ENCODE measurements at places on chromosomes 2 and 18. TPM values are rescaled to one million over a fixed set of nuclear protein-coding genes. Genes with fewer than 3 reads are reported as not detected.

GRCh38 chr2:219344751-219345430 is 12.3 kb upstream of the RESP18 start:
- no peaks in the 10 kb centered on the region for H3K4me1 ChIP-seq
- no peak for DNase-seq
- H3K27me3 ChIP-seq: no peaks in the 10 kb centered on the region
- H3K36me3 ChIP-seq: no peaks in the 10 kb centered on the region

SLC35F6 gene
- polyA plus RNA-seq: 7.9 TPM

- H3K27me3 ChIP-seq: peaks cover 2% of the 10 kb centered on the region
- DNase-seq: no peak
- no peaks in the 10 kb centered on the region for H3K36me3 ChIP-seq
- no peaks in the 10 kb centered on the region for H3K4me1 ChIP-seq
- no peak overlapping the region for H3K27ac ChIP-seq
- no peak overlapping the region for H3K4me3 ChIP-seq
These were observed 99.1 kb downstream of the EN1 start for GRCh38 chr2:118748245-118748885.

SATB2 gene
- polyA plus RNA-seq: not detected

SCN7A gene
- polyA plus RNA-seq: not detected

SERPINB4 gene
- not detected for polyA plus RNA-seq

GRCh38 chr18:74635224-74635975 is 37.7 kb downstream of the ZNF407 start:
- DNase-seq: no peak
- H3K4me1 ChIP-seq: peaks cover 11% of the 10 kb centered on the region
- H3K27me3 ChIP-seq: no peaks in the 10 kb centered on the region

GRCh38 chr18:68937029-68937599 is 139.2 kb downstream of the CCDC102B start:
- no peak overlapping the region for H3K27ac ChIP-seq
- no peaks in the 10 kb centered on the region for H3K27me3 ChIP-seq
- no peaks in the 10 kb centered on the region for H3K4me1 ChIP-seq
- no peak overlapping the region for H3K4me3 ChIP-seq
- H3K36me3 ChIP-seq: no peaks in the 10 kb centered on the region

- peaks cover under 1% of the 10 kb centered on the region for H3K36me3 ChIP-seq
- H3K27ac ChIP-seq: peak overlapping the region; percentile 100
- peak overlapping the region; percentile 92 for H3K4me3 ChIP-seq
- no peak for DNase-seq
- no peaks in the 10 kb centered on the region for H3K27me3 ChIP-seq
These were observed 1.2 kb upstream of the SMCHD1 start for GRCh38 chr18:2654169-2654927.

GKN2 gene
- polyA plus RNA-seq: not detected

EML6 gene
- polyA plus RNA-seq: 0.22 TPM

DNA sequence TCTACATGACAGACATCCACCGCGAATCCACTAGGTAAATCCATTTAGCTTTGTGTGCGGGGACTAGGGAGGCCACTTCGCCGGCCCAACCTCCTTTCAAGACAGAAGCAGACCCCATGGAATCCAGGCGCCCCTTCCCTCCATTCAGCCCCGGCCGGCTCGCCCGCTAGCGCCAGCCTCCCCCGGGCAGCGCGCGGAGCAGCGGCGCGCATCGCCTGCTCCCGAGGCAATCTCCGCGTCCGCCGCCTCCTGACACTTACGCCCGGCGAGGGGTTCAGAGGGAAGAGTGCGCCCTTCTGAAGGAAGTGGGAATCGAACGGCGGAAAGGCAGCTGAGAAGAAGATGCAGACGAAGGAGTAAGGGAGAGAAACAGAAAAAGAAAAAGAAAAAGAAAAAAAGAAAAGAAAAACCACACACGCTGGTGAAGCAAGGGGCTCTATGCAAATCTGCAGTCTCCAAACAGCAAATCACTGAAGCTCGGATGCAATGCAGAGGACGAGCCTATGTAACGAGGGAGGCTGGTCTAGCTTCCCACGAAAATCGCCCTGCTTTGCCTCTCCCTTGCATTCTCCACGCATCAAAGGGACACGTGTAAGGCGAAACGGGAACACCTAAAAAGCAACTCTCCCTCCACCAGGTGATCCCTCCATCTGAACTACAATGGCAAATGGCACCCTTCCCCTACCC is 684.4 kb downstream of the NRXN1 start:
- DNase-seq: no peak
- no peak overlapping the region for H3K4me3 ChIP-seq
- no peaks in the 10 kb centered on the region for H3K36me3 ChIP-seq
- H3K27me3 ChIP-seq: peaks cover 3% of the 10 kb centered on the region
- no peak overlapping the region for H3K27ac ChIP-seq

DNA sequence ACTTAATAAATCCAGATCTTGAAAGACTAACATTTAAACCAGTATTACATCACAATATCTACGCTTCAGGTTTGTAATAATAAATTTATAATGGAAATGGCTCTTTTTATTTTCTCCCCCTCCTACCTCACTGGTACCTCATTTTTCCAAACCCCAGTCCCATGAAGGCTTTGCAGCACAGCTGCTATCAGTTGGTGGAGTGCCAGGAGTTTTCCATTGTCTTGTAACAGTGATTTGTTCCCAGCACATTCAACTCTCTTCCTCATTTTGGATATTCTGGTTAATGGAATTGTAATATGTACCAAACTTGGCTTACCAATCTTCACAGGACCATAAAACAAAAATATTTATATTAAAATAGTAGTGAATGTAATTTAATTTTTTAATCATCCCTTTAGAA is 91.2 kb downstream of the VRK2 start:
- no peaks in the 10 kb centered on the region for H3K27me3 ChIP-seq
- H3K27ac ChIP-seq: no peak overlapping the region
- DNase-seq: no peak
- peaks cover 11% of the 10 kb centered on the region for H3K36me3 ChIP-seq

GRHL1 gene
- 0.06 TPM for polyA plus RNA-seq

GRCh38 chr2:18483896-18484295 is 76.6 kb downstream of the RDH14 start:
- no peak for DNase-seq
- H3K36me3 ChIP-seq: no peaks in the 10 kb centered on the region
- H3K4me1 ChIP-seq: no peaks in the 10 kb centered on the region
- H3K27me3 ChIP-seq: no peaks in the 10 kb centered on the region
- H3K27ac ChIP-seq: no peak overlapping the region
- no peak overlapping the region for H3K4me3 ChIP-seq

DNA sequence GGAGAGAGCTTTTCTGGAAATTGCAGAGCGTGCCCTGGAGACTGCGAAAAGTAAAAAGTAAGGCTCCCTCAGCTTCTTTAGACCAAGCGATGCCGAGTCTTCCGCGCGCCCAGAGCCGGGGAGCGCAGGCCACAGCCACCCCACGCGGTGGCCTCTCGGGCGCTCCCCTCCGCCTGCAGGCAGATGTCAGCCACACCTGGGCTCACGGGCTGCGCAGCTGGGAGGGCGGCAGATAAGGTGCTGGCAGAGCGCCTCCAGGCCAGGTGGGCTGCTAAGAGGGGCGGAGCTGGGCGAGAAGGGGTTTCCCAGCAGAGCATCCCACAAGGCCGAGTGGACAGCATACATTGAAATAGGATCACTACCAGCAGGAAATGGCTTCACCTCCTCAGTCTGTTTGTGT is 81.7 kb downstream of the ARHGEF4 start:
- H3K4me1 ChIP-seq: no peaks in the 10 kb centered on the region
- no peak overlapping the region for H3K27ac ChIP-seq
- no peak overlapping the region for H3K4me3 ChIP-seq
- DNase-seq: no peak
- no peaks in the 10 kb centered on the region for H3K36me3 ChIP-seq

APCDD1 gene
- not detected for polyA plus RNA-seq

DNA sequence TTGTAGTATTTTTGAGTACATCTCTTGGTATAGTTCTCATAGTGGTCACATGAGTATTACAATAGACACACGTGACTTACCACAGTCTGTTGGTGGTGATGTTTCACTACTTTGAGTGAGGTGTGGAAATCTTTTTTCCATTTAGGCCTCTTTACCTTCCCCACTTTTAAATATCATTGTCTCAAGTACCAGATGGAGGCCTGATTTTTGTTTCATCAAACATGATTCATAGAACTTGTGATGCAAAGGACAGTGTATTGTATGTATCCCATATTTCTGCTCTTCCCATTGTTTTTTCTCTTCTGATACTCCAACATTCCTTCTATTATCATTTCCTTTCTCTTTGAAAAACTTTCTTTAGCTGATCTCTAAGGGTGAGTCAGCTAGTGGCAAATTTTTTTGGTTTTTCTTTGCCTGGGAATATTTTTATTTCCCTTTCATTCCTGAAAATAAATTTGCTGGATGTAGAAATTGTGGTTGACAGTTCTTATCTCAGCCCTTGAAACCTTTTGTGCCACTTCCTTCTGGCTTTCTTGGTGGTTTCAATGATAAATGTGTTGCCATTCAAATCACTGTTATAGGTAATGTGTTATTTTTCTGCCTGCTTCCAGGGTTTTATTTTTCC is 32.8 kb downstream of the RFX8 start:
- no peak for DNase-seq
- no peak overlapping the region for H3K27ac ChIP-seq
- H3K36me3 ChIP-seq: no peaks in the 10 kb centered on the region
- no peaks in the 10 kb centered on the region for H3K4me1 ChIP-seq
- H3K27me3 ChIP-seq: no peaks in the 10 kb centered on the region
- H3K4me3 ChIP-seq: no peak overlapping the region

SCRN3 gene
- polyA plus RNA-seq: 10.0 TPM

WDR7 gene
- polyA plus RNA-seq: 33.0 TPM

GRCh38 chr2:16129716-16130540 is 189.6 kb downstream of the MYCN start:
- no peaks in the 10 kb centered on the region for H3K36me3 ChIP-seq
- no peaks in the 10 kb centered on the region for H3K4me1 ChIP-seq

DNA sequence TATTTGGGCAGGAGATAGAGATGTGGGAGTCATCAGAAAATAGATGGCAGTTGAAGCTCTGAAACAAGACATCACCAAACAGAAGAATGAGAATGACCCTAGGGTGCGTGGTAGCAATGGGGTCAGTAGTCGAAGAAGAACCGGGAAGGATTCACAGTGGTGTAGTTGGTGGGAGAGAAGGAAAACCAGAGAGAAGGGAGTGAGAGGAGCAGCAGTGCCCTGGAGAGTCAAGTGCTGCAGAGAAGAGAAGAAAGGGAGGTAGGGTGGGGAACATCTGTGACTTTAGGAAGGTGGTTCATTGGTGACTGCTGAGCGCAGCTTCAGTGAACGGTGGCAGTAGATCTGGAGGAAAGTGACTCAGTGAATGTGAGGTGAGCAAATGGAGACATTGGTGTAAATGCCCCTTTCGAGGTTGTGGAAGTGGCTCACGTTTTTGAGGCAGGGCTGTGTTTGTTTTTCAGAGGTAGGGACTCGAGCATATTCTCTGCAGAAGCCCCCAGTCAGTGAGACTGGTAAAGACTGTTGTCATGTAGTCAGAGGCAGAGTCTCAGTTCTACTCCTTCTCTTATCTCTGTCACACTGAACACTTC is 36.4 kb downstream of the CDC42EP3 start:
- no peak for DNase-seq
- H3K4me3 ChIP-seq: peak overlapping the region; percentile 33
- peaks cover 35% of the 10 kb centered on the region for H3K4me1 ChIP-seq
- H3K27me3 ChIP-seq: no peaks in the 10 kb centered on the region

- no peak overlapping the region for H3K4me3 ChIP-seq
- H3K4me1 ChIP-seq: peaks cover 16% of the 10 kb centered on the region
- H3K36me3 ChIP-seq: no peaks in the 10 kb centered on the region
These were observed 40.3 kb downstream of the SRBD1 start for GRCh38 chr2:45570671-45571334.

DCC gene
- polyA plus RNA-seq: not detected

HRH4 gene
- polyA plus RNA-seq: 1.5 TPM

GRCh38 chr2:86541334-86541733 is 21.9 kb downstream of the CHMP3 start:
- H3K27me3 ChIP-seq: no peaks in the 10 kb centered on the region
- H3K4me3 ChIP-seq: no peak overlapping the region
- H3K36me3 ChIP-seq: peaks cover 2% of the 10 kb centered on the region
- no peak overlapping the region for H3K27ac ChIP-seq
- H3K4me1 ChIP-seq: no peaks in the 10 kb centered on the region

ZNF2 gene
- polyA plus RNA-seq: 4.6 TPM

ASXL3 gene
- polyA plus RNA-seq: not detected

DNA sequence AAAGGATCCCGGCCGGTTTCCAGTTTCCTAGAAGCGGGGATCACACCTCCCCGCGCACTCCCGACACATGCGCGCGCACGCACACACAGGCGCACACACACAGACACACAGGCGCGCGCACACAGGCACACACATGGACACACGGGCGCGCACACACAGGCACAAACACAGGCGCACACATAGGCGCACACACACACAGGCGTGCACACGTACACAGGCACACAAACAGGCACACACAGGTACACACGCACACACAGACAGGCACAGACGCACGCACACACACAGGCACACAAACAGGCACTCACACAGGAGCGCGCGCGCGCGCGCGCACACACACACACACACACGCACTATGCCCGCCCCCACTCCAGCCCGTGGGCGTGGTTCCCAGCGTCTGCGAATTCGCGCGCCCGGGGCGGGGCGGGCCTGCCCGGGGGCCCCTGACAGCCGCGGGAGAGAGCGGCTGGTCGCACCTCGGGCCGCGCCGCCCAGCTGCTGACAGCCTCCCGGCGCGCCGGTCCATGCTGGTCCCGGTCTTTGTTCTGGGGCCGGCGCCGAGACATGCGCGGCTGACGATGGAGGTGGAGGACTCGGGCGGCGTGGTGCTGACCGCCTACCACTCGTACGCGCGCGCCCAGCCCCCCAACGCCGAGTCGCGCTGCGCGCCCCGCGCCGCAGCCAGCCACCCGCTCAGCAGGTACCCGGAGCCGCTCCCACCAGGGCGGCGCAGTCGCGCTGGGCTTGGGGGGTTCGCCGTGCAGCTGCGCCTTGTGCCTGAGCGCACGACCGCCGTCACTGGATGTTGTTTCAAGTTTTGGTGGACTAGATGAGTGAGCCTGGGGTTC is at the start of gene ARHGAP28:
Gene ARHGAP28 (plus strand): TSS at position 470 of the 845 bp plus-strand sequence. CDS start 106 bp downstream, at position 576.
- DNase-seq: no peak
- H3K4me3 ChIP-seq: no peak within 1 kb of the TSS
- no peak within 1 kb of the TSS for H3K27ac ChIP-seq
- H3K36me3 ChIP-seq: no peaks in the 10 kb centered on the region
- H3K4me1 ChIP-seq: no peaks in the 10 kb centered on the region

GRCh38 chr2:28348149-28348567 is 44.5 kb upstream of the FOSL2 start:
- no peaks in the 10 kb centered on the region for H3K36me3 ChIP-seq
- peak; percentile 27 for DNase-seq
- no peaks in the 10 kb centered on the region for H3K27me3 ChIP-seq

DNA sequence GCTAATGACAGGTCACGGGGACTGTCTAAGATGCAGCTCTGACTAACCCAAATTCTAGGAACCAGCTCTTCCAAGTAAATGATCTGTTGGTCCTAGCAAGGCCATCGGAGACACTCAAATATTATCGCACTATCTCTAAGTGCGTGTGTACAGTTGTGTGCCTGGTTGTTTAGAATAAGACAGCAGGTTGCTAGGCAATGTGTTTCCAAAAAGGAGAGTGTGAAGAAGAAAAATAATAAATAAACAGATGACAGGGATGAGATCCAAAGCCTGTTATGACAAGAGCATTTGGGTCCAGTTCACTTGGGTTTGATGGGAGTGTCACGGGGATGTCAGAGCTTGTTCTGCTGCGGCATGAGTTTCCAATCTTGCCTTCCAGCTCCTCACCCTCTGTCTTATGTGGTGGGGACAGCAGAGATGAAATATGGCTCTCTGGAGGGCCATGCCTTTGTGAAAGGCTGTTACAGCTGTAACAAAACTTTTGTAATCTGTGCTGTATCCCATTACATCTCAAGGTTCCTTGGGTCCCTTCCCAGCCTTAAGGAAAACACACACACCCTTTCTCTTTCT is 127.5 kb upstream of the TNP1 start:
- H3K36me3 ChIP-seq: no peaks in the 10 kb centered on the region
- DNase-seq: no peak
- no peaks in the 10 kb centered on the region for H3K4me1 ChIP-seq
- no peak overlapping the region for H3K27ac ChIP-seq

All from CD4-positive, CD25-positive, alpha-beta regulatory T cell (primary cell).